ENCODE measurements at places on chromosomes 1 and 21.

DNA sequence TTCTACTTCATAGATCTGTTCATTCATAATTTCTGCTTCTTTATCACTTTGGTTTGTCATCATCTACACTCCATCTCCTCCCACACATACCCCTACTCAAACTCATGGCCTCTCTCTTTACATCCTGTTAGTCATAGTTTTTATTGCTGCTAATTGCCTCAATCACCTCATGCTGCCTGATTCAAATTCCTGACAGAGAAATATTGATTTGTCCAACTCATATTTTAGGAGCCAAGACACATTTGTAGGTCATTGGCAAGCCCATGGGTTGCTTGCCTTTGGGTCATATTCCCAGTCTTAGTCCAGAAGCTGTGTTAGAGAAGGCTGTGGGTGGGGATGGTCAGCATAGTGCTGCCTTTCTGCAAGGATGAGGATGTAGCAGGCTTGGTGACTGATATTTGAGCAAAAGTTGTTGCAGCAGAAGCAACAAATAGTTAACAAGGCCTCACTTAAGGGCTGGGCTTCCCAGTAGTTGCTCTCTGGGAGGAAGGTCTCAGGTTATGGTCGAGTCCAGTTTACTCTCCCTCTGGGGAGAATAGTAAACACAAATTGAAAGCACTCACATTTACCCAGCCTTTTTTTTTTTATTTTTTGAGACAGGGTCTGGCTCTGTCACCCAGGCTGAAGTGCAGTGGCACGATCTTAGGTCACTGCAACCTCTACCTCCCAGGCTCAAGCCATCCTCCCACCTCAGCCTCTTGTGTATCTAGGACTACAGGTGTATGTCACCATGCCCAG is 22.4 kb upstream of the EPS15 start:
- no peak for DNase-seq

DNA sequence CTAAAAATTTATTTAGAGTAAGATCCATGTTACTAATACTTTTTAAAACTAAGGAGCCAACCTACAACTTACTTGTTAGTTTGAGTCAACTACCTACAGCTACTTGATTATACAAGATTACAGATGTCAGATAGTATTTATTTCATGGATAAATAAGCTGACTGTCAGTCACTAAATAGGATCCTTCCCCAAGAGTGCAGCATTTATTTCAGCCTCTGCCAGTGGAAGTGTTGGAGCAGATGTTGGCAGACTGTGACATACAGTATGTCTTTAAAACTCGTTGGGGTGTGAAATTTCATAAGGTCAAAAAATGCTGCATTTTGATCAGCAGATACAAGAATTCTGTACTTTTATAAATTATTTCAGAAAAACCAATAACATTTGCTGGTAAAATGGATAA is 156.2 kb downstream of the AKT3 start:
- DNase-seq: no peak

GRCh38 chr1:223752721-223753515 is 40.6 kb downstream of the CAPN2 start:
- no peak for DNase-seq

DNA sequence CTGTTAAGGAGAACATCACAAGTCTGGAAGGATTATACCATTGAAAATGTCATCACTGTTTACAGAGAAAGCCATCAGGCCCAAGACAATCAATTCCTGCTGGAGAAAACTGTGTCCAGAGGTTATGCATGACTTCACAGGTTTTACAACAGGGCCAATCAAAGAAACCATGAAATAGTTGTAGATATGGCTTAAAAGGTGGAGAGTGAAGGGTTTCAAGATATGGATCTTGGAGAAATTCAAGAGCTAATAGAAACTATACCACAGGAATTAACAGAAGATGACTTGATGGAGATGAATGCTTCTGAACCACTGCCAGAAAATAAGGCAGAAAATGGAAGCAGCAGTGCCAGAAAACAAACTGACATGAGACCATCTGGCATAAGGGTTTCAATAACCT is 30.2 kb downstream of the USP1 start:
- DNase-seq: no peak

GRCh38 chr1:10649517-10650201 is 146.8 kb downstream of the CASZ1 start:
- DNase-seq: no peak

- DNase-seq: no peak
Observed at GRCh38 chr1:1946540-1946939, 27.5 kb upstream of the TMEM52 start.

GRCh38 chr1:152761609-152762213 is 3.9 kb downstream of the KPRP start:
- no peak for DNase-seq

DNA sequence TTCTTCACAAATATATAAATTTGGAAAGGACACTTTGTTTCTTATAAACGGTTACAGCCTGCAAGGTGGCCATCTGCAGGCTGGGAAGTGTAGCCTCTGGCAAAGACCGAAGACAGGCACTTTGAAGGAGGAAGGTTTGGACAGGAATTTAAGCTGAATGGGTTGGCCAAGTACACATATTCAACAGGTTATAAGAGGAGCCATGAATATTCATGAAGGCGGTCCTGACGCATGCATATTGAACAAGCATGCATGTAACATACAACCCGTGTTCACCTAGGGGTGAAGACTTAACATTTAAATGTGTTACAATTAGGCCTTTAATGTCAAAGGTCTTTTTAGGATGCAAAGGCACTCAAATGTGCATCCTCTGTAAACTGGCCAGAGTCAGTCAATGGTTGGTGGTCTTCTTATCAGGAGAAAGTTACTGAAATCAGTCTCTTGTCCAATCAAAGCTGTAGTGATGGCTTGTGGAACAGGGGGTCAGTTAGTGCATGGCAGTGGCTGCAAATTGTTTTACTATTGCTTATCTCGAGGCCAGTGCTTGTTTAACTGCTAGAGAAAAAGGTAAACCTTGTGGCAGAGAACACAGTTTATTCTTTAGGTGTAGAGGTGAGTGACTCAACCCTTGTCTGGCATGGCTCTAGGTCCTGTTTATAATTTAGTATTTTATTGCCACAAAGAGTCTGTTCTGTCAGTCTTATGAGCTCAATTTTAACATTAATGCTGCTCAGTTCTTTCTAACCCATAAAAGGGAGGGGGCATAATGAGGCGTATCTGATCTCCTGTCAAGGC is 70.3 kb upstream of the F3 start:
- no peak for DNase-seq

DNA sequence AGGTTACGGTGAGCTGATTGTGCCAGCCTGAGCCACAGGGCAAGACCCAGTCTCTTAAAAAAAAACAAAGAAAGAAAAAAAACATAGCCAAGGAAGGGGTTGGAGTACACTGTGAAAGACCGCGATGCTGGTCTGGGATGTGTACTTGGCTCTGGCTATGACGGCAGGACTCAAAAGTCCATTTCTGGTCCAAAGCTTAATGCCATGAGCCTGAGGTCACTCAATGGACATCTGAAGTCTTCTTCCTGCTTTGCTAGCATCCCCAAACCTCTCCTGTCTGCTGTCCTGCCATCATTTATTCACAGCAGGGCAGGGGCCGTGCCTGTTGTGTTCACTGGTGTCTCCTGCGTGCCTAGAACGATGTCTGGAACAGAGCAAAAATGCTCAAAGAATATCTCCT is 1.5 kb upstream of the ARHGEF10L start:
- no peak for DNase-seq

DNA sequence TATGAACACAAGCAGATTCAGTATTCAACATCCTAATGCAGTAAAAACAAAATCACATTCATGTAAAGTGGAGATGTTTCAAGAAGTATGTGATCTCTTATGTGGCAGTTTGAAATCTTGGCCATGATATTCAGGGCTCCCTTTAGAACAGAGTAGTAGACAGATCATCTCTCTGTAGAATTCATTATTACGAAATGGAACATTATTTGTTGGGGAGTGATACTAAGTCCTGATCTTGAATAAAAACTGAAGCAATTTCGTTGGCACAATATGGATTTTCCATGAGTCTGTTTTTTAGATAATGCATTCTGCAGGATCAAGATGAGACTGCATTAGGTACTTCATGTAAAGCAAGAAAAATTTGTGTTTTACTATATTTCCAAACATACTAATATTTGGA is 264.4 kb upstream of the NRIP1 start:
- no peak for DNase-seq

- DNase-seq: no peak
Observed at GRCh38 chr1:58923090-58923470, 139.2 kb upstream of the JUN start.

DNA sequence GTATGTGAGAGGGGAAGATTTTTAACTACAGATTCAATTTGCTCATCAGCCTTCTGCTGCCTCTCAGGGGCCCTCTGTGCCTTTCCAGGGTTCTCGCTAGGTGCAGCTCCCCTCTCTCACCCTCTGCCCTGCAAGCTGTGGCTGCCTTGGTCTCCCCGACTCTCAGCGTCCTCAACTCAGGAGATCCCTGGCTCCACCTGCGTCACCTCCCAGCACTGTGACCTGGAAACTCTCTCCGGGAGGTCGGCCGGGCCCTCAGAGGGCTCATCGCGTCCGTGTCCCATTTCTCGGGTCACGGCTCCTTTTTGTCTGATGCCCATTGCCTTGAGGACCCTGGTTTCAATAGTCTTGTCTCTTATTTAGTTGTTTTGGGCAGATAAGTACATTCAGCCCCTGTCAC is 63.5 kb upstream of the ADARB1 start:
- DNase-seq: no peak

- no peak for DNase-seq
Observed at GRCh38 chr1:3127738-3128137, 58.7 kb downstream of the PRDM16 start.

GRCh38 chr1:54835131-54835898 is 34.2 kb upstream of the TTC22 start:
- no peak for DNase-seq

- no peak for DNase-seq
Observed at GRCh38 chr1:8976896-8977450, 31.3 kb downstream of the CA6 start.

DNA sequence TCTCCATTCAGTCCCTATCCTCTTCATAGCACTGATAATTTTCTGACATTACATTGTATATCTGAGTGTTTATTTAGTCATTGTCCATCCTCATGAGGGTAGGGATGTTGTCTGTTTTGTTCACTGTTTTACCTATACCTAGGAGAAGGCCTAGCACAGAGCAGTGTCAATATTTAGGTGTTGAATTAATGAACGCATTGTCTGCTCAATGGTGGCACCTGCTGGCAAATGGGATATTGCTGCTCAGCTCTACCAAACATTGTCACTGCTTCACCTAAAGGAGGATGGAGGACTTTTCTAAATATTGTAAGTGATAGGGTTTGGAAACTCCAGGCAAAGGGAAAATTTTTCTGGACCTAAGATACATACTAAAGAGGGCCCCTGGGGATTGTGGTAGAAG is 243.9 kb downstream of the RRAGC start:
- no peak for DNase-seq

GRCh38 chr1:222061711-222062359 is 319.9 kb upstream of the DUSP10 start:
- no peak for DNase-seq

DNA sequence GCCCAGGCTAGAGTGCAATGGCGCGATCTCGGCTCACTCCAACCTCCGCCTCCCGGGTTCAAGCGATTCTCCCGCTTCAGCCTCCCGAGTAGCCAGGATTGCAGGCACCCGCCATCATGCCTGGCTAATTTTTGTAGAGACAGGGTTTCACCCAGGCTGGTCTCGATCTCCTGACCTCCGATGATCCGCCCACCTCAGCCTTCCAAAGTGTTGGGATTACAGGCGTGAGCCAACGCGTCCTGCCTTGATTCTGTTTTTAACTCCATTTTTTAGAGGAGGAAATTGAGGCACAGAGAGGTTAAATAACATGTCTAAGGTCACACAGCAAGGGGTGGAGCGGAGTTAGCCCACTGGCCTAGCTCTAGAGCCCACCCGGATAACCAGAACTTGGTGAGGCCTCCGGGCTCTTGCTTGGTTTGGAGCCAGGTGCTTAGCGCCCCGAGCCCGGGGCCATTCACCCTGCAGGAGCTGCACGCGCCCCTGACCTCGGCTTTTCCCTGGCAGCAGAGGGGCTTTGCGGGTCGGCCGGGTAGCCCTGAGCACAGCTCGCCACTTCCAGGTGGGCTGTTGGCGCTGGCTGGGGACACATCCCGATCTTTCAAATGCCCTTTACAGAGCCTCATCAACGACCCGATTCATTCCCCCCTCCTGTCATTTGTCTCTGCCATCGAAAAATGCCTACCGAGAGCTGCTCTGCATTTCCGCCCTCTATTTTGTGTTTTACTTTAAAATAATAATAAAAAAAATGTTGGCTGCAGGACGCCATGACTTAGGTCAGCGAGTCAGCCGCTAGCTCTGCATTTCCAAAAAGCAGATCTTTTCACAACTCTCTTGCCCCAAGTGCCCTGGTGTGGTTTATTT is 11.2 kb downstream of the SIM2 start:
- no peak for DNase-seq

DNA sequence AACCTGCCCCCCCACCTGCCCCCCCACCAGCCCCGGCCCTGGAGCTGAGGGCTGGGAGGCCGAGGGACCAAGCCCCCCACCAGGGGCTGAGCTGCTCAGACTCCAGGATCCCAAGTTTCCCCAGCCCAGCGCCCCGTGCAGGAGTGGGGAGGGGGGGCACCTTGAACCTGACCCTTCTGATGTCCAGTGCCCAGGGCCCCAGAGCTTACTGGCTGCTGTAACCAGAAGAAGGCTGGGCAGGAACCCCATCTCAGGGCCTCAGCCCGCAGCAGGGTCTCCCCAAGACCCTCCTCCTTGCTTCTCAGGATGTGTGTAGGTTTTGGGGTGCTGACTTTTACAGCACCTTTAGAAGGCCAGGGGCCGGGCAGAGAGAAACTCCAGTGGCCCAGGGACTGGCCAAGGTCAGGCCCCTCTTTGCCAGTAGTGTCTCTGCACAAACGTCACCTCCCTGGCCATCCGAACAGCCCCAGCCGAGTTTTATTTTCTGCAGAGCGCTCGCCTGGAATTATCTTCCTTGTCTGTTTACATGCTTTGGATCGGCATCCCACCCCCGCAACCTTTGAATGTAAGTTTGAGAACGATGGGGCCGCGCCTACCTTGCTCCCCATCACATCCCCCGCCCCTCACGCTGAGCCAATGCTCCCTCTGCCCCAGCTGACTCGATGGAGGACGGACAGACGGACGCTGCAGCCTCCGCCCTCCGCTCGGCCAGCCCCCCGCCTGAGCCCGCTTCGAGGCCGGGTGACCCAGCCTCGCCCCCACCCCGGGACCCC is 70.1 kb upstream of the CASZ1 start:
- DNase-seq: peak; percentile 65

DNA sequence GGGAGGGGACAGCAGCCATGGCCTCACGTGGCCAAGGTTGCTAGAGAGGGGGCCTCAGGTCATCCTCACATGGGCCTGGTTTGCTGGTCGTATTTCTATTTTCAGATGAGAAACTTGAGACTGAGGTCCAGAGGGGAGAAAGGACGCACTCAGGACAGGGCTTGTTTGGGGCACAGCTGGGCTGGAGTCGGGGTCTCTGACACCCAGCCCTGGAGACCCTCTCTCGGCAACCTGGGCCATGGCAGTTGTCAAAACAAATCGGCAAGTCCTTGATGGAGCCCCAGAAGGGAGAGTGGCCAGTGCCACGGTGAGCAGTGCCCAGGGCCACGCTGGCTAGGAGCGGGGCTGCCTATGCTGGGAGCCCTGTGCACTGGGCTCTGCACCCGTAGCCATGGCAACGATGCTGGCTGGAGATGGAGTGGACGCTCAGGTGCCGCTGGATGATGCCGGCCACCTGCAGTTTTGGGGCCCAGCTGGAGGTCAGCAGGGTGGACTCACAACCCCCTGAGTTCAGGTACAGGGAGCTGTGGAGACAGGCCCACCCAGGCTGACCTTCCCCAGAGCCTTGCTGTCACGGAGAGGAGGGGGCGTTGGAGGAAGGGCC is 11.1 kb downstream of the LRRC3 start:
- no peak for DNase-seq

GRCh38 chr1:19628879-19629278 is 15.2 kb upstream of the NBL1 start:
- no peak for DNase-seq

- no peak for DNase-seq
Observed at GRCh38 chr1:51567653-51568052, 48.6 kb upstream of the EPS15 start.

Data from WERI-Rb-1 (cell line).